ENCODE measurements at places on chromosomes 2 and 18.

DNA sequence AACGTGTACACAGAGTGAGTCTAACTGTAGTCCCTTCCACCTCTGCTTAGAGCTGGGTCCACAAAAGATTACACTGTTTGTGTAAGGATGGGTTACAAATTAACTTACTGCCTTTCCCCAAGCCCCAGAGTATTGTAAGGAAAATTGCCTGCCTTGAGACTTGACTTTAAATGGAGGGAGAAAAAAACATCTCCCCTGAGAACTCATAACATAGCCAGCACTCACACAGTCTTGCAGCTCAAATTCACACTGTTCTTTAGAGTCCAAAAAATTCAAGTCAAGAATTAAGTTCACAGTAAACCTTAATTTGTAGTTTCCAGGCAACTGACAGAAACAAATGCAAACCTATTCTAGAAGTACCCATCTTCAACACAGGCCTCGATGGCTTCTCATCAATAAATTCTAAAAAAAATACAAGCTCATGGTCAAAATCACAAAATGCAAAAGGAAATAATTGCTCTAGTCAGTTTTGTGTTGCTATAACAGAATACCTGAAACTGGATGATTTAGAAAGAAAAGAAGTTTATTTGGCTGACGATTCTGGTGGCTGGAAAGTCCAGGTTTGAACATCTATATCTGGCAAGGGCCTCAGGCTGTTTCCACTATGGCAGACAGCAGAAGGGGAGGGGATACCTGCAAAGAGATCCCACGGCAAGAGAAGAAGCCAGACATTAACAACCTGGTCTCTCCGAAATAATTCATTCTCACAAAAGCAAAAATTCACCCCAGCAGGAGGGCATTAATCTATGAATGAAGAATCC is 34.6 kb upstream of the TMEM17 start:
- no peak for DNase-seq

DNA sequence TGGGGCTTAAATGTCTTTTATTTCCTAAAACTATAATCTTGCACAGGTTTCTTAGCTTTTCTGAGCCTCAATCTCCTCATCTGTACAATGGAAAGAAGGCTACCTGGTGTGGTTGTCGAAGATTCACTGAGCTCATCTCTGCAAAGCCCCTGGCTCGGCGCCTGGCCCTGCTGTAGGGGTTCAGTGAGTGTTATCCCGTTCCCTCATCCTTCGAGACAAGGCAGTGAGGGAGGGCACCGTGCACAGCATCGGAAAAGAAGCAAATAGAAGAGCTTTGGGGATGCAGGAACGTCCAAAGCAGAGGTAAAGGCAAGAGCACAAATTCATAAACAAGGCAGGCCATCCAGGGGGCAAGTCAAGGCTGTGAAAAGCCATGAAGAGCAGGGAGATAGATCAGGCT is 41.2 kb upstream of the ATG16L1 start:
- DNase-seq = no peak

GRCh38 chr2:137493261-137493660 is 471.0 kb upstream of the HNMT start:
- DNase-seq = no peak

DNA sequence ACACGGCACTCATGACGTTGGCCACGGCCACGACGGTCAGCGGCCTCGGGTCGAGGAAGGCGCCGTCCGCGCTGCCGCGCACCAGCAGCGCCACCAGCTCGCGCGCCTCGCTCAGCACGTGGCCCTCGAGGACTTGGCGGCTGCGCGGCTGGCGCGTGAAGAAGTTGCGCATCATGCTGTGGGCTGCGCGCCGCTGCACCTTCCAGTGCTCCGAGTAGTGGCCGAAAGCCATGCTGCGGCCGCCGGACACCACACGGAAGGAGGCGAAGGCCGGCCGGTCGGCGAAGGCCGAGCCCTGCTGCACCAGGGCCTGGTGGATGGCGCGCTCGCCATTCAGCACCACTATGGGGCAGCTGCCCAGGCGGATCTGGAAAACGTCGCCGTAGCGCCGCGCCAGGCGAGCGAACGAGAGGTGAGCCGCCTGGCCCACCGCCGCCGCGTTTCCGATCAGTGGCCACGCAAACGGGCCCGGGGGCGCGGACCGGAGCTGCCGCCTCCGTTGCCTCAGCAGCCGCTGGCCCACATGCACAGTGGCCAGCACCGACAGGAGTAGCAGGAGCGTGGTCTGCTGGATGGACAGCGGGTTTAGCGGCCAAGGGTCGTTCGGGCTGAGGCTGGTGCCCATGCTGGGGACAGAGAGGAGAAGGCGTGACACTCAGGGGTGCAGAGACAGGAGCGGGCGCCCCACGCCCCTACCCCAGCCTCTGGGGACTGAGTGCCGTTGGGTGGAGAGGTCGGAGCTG is 1.0 kb downstream of the CYP1B1 start:
- no peak for DNase-seq

- peak; percentile 46 for DNase-seq
Measured at GRCh38 chr2:78766459-78766858, 259.0 kb upstream of the REG3G start.

GRCh38 chr2:15935675-15936074 is 4.7 kb upstream of the MYCN start:
- no peak for DNase-seq

DNA sequence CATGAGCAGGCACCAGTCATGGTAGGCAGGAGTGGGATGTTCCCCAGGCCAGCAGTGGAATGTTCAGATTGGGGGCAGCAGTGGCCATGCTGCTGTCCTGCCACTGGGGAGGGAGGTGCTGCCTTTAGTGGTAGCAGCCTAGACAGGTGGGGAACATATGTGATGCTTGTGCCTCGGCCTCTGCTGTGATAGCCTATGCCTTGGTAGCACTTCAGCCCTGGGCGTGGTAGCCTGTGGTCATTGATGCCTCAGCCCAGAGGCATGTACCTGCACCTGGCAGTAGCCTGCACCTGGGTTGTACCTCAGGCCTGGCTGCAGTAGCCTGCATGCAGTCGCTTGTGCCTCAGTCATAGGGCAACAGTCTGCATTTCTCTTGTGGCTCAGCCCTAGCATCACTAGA is 7.1 kb downstream of the RFTN2 start:
- no peak for DNase-seq

GRCh38 chr18:23765931-23766330 is 76.7 kb downstream of the LAMA3 start:
- no peak for DNase-seq

- DNase-seq = no peak
Measured at GRCh38 chr2:159093497-159093896, 125.1 kb downstream of the TANC1 start.

- no peak for DNase-seq
Measured at GRCh38 chr2:28951910-28952835, 28.9 kb upstream of the TOGARAM2 start.

DNA sequence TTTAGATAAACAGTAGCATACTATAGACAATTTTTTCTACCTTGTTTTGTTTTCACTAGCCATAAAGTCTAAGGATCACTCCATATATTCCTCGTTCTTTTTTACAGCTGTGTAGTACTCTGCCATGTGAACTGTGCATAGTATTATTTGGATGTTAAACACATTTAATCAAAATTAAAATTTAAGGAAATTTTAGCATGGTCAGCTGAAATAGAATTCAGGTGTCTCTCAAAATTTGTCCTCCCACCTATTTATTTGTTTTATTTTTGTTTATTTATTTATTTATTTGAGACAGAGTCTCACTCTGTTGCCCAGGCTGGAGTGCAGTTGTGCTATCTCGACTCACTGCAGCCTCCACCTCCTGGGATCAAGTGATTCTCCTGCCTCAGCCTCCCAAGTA is 46.4 kb upstream of the AAK1 start:
- no peak for DNase-seq

- no peak for DNase-seq
Measured at GRCh38 chr2:222355860-222356259, 57.1 kb upstream of the PAX3 start.

DNA sequence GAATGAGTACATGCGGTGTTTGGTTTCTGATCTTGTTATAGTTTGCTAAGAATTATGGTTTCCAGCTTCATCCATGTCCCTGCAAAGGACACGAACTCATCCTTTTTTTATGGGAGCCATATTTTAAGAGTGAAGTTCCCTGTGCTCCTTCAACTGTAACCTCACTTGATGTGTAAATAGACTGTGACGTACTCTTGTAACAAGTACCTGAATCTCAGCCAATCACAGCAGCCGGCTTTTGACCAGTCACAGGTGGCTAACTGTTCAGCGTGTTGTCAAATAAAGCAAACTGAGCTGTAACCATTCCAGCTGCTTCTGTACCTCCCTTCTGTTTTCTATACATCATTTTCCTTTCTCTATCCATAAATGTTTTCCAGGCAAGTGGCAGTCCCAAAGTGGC is 774.3 kb upstream of the HS6ST1 start:
- no peak for DNase-seq

- no peak for DNase-seq
Measured at GRCh38 chr2:12289120-12289802, 427.5 kb upstream of the TRIB2 start.

DNA sequence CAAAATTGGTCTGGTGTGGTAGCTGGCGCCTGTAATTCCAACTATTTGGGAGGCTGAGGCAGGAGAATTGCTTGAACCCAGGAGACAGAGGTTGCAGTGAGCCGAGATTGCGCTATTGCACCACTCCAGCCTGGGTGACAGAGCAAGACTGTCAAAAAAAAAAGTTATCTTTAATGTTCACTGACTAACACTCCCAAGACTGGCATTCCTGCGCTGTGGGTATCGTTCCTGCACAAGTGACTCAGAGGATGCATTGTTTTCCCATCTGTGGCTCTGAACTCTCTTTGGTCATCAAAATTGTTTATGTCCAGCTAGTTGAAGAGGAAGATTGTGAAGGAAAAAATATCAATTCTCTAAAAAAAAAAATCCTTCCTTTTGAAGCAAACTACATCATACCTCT is 539.0 kb downstream of the SOX11 start:
- DNase-seq = no peak

- DNase-seq = no peak
Measured at GRCh38 chr18:70322928-70323327, 34.1 kb downstream of the SOCS6 start.

DNA sequence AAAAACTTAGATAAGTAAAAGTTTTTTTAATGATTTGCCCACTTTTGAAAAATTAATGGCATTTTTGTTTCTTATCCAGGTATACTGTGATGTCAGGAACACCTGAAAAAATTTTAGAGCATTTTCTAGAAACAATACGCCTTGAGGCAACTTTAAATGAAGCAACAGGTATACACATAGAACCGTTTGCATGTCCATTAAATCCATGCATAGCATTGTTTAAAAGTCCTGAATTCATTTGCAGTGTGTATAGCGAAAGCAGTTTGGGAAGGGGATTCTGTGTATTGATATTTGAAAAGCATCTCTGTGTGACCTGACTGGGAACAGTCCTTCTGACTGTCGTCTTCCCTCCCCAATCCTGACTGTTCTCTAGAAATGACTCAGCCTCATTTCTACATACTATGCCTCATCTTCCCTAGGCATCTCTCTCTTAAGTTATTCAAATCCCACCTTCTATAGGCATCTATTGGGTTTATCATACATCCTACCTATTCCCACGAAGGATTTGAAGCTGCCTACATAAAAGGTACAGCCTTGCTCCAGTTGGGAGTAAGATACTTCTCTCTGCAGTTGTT is 79.2 kb upstream of the MAP3K20 start:
- no peak for DNase-seq

GRCh38 chr2:111005821-111006220 is 114.9 kb upstream of the BCL2L11 start:
- DNase-seq = no peak

GRCh38 chr2:136375017-136375901 is 257.3 kb upstream of the CXCR4 start:
- no peak for DNase-seq

DNA sequence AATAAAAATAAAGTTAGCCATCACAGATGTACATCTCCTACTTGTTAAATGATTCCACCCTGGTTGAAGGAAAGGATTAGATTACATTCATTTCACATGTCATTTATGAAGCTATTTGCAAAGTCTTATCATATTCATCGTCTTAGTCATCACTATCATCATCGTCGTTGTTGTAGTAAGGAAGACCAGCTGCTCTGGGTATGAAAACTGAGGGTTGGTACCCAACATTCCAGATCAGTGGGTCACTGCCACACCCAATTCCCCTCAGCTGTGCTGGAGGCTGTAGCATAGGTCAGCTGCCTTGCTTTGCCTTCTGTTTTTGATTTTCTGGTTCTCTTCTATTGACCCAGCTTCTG is 20.9 kb upstream of the CCBE1 start:
- DNase-seq = no peak

- DNase-seq = no peak
Measured at GRCh38 chr2:20175267-20175666, 49.7 kb downstream of the SDC1 start.

GRCh38 chr2:129004485-129004884 is 685.8 kb upstream of the HS6ST1 start:
- DNase-seq = no peak

DNA sequence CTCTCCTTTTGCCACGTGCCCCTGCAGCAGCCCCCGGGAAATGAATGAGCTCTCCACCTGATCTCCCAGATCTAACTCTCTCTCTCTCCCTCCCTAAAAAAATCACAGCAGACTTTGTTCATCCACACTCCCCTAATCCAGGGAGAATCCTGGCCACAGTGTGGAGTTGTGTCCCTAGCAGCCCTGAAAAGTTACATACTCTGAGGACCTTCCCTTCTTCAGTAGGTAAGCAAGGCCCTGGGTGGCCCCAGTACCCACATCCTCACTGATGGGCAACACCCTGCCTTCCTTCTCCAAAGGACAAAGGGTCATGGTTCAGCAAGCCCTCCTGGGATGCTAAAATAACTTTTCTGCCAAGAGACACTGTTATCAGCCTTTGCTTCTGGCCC is 76.9 kb upstream of the GLI2 start:
- DNase-seq = no peak

GRCh38 chr18:46395795-46396194 is 261.2 kb downstream of the LOXHD1 start:
- DNase-seq = no peak

DNA sequence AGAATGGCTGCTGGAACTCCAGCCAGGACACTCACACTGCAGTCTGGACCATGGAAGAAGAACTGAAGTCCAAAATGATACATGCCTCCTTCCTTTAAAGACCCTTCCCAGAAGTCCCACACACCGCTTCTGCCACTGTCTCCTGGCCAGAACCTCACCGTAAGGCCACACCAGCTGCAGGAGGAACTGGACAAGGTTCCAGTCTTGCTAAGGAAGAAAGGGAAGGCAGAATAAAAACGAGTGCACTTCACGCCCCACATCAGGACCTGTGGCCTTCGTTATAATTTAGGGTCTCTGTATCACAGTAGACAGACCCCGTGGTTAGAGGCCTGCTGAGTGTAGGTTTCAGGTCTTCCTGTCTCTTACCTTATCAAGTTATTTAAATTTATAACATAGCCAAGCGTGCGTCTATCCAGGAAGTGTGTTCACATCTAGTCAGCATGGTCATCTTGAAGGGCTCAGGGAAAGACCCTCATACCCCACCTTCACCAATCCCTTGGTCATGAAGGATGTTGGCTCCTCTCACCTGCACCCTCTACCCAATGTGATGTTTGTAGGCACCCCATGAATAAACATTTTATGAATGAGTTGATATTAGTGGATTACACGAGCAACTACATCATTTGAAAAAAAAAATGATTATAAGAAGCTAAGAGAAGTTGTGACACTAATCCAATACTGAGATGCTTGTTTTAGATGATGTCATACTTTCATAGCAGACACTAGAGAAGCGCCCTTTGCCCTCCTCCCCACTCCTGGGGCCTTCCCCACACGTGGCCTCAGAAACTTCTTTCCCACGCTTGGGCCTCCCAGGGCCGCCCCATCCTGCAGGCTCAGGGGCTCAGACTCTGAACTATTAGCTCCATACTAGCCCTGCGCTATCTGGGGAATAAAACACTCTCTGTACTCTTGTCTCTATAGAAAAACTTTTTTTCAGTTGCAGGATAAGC is 157.6 kb downstream of the FAM210A start:
- no peak for DNase-seq

- no peak for DNase-seq
Measured at GRCh38 chr18:67239826-67240225, 276.7 kb downstream of the DSEL start.

All from putamen (tissue), 1 donor.